ENCODE measurements at places on chromosomes 6 and 20.
A peak's percentile ranks its signal among the peaks of the same experiment; 100 is the strongest.

DNA sequence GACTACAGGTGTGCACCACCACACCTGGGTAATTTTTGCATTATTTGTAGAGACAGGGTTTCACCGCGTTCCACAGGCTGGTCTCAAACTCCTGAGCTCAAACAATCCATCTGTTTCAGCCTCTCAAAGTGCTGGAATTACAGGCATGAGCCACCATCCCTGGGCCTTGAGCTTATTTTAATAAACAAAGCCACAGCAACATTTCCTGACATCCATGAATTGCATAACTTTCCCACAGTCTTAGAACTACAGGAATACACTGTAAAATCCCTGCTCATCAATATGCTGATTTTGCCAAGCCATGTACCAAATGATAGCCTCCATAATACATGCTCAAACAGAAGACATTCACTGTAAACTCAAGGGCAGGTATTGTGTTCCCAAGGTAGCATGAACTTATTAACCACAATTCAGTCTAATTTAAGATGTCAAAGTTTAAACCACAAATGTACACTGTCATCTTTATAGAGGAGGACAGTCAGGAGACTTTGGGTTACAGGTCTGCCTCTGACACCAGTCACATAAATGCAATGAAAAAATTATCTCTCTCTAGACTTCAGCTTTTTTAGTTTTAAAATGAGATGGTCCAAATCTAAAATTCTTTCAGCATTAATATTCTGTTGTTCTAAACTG lies 40.0 kb downstream of the NUDT3 start:
- DNase-seq, result no peak

DNA sequence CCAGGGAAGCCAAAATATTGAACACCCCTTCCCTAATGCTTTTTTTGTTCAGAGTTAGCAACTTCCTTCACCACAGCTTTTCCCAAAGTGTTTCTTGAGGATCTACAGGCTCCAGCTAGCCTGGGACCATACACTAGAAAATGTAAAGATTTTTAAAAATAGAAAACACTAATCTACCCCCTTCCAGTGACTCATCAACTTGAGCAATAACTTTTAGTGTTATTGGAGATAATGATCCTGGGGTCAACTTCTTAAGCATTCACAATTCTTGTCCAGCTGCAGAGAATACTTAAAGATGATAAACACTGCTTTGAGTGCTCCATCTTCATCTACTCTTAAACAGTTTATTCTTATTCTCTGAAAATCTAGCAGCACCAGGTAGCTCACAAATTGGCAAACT lies 131.6 kb downstream of the COL9A1 start:
- DNase-seq, result no peak

DNA sequence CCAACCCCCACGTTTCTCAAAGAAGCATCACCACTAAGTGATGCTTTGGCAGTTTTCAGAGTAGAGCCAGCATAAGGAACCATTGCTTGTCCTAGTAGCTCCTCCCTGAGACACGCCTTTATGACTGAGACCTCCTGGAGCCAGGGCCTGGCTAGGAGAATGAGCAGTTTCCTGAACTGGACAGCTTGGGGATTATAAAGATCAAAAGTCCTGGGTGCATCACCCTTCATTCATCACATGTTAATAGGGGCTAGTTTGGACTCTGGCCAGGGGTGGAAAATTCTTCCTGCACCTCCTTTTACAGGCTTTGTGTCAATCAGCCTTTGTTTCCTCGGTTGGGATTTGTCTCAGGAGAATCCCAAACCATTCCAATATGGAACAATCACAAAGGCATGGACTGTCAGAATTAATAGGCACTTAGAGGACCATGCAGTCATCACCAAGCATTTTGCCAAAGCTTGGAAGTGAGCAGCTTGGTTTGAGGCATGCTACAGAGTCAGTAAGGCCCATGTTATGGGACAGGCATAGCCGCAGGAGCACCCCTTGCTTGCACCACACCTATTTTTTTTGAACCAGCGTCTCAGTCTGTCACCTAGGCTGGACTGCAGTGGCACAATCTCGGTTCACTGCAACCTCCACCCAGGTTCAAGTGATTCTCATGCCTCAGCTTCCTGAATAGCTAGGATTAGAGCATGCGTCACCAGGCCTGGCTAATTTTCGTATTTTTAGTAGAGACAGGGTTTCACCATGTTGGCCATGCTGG lies 64.9 kb upstream of the TGM3 start:
- no peak for DNase-seq

DNA sequence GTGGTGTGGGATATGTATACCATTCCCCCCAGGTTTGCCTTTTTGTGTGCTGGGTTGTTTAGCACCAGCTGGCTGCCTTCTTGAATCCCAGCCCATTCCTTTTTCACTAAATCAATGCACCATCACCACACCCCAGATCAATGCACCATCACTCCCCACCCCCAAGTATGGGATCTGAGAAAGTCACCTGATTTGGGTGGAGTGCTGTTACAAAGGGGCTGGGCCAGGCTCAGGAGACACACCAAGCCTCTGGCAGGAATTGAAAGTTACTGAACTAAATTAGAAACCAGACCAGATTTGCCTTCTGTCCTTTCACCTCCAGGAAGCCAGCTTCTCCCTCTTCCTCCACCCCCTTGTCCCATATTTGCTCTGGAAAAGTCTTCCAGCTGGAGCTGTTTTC lies 19.6 kb upstream of the PKHD1 start:
- no peak for DNase-seq

- no peak for DNase-seq
Measured at GRCh38 chr6:132734694-132735236, 20.9 kb upstream of the VNN1 start.

DNA sequence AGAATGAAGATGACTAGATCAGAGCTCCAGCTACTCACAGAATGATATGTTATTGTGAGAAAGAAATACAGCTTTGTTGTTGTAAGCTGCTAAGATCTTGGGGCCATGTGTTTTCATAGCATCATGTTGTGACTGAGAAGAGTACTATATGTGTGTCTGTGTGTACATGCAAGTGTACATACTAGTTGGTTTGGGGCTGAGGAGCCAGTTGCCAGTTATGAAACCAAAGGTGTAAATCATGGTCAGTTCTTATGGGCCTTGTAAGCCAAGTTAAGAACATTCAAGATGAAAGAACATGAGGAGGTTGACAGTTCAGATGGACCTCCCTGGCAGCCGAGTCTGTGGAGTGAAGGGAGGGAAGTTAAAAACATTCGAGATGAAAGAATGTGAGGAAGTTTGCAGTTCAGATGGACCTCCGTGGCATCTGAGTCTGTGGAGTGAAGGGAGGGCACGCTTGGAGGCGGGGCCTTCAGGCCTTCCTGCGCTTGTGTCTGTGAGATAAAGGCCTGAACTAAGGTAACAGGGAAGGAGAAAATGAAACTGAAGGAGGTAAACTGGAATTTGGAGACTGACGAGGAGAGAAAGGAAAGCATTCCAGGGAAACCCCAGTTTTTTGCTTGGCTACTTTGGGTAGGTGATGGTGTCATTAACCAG lies 13.9 kb downstream of the AFDN start:
- DNase-seq, result peak; percentile 54

- DNase-seq, result no peak
Measured at GRCh38 chr20:58133020-58133808, 95.2 kb downstream of the ANKRD60 start.

- DNase-seq, result no peak
Measured at GRCh38 chr6:127956956-127957355, 56.1 kb upstream of the THEMIS start.

GRCh38 chr6:157263146-157263545 lies 60.2 kb downstream of the TMEM242 start:
- no peak for DNase-seq

GRCh38 chr20:23086056-23086566 lies at the start of gene CD93:
CD93 (minus strand) TSS chr20:23086324; CDS start chr20:23086192, 132 bp downstream.
- no peak for DNase-seq

GRCh38 chr6:117265410-117266256 lies at the start of gene VGLL2:
VGLL2 (plus strand) TSS chr6:117265558; CDS start chr6:117265764, 206 bp downstream.
- peak; percentile 66 for DNase-seq

DNA sequence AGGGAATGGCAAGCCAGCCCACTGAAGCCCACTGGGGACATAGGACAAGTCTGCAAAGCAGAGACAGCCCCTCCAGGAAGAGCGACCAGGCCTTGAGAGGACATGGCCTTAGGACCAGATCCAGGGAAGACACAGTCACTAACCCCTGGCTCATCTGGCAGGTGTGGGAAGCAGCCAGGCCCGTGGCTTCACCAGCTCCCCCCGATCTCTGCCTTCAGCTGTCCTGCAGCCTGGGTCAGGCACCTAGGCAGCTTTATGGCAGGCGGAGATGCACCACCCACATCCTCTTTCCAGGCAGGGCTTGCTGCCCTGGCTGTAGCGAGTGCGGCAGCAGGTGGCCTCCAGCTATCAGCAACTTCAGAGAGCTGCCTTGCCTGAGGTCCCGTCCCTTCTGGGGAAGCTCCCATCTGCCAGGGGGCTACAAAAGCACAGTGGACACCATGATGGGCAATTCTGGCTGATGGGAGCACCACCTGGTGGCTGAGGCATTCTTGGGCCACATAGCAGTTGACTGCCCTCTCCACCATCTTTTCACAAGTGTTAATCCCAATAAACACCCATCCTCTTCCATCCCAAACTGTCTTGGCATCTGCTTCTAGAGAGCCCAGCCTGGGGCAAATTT lies 85.8 kb downstream of the DZANK1 start:
- DNase-seq, result peak; percentile 60

- peak; percentile 53 for DNase-seq
Measured at GRCh38 chr6:11011787-11012234, 32.3 kb downstream of the ELOVL2 start.

DNA sequence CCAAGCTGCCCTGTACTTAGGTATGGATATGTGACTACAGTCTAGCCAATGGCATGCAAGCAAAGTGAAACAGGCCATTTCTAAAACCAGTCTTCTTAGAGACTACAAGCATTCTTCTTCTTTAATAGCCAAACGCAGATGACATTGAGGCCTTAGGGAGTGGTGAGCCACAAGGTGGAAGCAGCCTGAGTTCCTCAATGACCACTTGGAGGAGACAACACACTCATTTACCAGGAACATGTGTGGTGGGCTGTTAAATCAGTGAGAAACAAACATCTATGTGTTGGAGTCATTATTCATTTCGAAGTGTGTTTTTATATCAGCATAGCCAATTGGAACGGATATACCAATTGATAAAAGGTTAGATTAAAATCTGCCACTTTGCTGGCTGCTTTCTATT lies 122.0 kb downstream of the GFRAL start:
- peak; percentile 8 for DNase-seq

- no peak for DNase-seq
Measured at GRCh38 chr6:132960720-132961119, 146.4 kb downstream of the RPS12 start.

All from ELF-1 (cell line).